ENCODE measurements at places on chromosomes 5 and 9.

DNA sequence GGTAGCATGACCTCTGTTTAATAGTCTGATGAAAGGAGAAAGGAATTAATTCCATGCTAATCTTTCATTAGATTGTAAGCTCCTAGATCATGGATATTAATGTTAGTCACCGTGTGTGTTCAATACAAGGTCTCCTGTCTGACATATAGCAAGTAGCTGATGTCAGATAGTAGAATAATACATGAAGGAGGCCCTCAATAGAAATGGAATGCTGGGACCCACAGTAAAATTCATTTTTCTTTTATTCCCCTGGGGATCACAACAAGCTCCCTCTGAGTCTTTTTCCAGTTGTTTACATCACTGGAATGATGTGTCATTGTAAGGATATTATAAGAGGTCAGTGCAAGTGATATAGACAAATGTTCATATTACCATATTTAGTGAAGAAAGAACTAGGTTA, 240.3 kb upstream of the TRPC7 start:
- DNase-seq = no peak

GRCh38 chr5:32753765-32754164, 42.6 kb downstream of the NPR3 start:
- DNase-seq = no peak

DNA sequence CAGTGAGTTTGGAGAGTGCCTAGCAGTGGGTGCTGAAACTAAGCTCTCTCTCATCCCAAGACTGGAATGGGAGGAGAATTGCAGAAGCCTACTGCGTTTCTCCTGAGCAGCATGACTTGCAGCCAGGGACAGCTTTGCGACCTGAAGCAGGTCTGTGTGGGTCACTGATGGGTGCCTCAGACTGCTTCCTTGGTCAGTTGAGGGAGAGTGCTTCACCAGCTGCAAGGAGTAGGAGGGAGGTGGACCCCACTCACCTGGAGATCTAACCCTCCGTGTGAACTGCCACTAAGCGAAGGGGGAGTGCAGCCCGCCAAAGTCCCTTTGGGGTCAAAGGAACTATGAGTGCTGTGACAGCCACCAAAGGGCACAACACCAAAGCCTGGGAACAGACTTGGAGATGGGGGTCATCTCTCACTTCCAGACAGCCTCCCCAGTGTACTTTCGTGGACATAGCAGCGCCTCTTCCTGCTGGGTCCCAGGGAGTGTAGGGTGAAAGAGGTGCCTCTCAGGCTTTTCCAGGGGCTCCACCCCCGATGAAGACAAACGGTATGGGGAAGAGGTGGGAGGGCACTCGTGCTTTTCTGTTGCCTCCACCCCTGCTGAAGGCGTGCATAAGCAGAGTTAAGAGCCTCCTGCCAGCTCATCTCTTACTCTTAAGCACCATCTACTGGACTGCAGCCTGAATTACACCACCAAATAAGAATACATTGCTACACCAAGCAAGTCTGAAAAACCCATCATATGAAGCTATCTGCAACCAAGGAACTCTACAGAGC, 34.3 kb upstream of the MACIR start:
- DNase-seq = no peak

DNA sequence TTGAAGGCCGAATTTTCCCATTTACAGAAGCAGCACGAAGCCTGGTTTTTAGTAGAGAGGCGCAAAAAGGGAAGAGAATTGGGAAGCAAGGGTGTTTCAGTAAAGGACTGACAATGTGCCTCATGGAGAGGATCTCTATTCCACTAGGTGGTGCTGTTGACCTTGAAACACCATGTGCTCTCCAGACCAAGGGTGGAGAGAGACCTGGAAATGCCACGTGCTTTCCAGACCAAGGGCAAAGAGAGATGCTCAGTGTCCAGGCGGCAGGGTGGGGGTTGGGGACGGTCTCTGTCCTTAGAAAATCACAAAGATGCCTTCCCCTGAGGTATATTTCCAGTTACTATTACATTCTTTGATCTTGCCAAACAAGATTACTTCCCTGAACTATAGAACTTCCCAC, 425.3 kb downstream of the CSNK1G3 start:
- DNase-seq = no peak

GRCh38 chr5:100755435-100755834, 147.6 kb downstream of the ST8SIA4 start:
- no peak for DNase-seq

DNA sequence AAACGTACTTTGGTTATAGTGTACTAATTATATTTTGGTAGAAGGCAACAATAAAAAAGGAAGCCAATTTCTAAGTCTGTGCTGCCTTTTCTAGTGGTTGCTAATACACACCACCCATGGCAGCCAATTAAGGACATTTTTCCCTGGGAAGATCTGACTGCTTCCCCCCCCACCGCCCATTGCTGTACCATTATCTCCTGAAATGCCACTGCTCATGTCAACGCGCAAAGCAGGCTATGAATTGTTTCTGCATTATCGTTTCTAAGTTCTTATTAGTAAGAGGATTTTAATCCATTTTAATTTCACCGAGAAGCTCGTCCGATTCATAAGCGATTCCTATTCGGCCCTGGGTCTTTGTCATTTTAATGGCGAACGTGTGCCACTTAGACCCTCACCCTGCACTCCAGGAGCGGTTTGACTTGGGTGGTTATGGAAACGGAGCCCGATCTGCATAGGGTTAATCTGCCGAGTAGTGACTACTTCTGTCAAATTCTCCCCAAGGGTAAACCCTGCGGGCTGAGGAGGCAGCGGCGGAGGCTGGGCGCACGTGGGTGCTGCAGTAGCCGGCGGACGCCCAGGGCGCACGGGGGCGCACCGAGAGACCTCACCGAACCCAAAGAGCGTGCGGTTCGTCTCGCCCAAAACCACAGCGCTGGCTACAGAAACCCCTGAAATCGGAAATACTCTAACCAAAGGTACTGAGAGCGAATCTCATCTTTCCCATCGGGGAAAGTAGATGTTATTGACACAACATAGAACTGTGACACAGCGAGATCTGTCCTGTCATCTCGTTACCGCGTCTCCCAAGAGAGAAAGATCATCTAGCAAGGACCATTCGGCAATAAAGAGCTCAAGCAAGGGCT, 55.8 kb upstream of the SHC3 start:
- no peak for DNase-seq
